MG63 (cell line): ENCODE measurements at places on chromosomes 6 and 20. TPM values are rescaled to one million over a fixed set of nuclear protein-coding genes. Genes with fewer than 3 reads are reported as not detected.

DNA sequence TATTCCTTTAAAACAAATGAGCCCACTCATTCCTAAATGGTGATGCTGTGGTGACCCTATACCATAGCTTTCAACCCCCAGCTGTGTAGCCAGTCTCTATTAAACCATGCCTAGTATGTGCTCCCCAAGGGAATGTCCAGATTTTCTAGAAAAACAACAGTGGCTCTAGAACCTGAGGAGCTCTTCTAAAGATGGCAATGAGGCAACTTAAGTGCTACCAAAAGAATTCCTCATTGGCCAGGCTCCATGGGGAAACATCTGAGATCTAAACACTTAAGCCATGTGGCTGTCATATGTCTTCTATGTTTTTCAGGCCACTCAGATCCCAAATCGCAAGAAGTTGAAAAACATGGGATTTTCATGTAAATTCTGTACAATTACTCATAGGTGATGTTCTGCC is 191.0 kb downstream of the TPBG start:
- no peak for DNase-seq

The RPP40 gene
- 24.2 and 46.7 TPM in 2 replicates for total RNA-seq

GRCh38 chr6:7761051-7761450 is 35.2 kb downstream of the BMP6 start:
- no peak for DNase-seq

DNA sequence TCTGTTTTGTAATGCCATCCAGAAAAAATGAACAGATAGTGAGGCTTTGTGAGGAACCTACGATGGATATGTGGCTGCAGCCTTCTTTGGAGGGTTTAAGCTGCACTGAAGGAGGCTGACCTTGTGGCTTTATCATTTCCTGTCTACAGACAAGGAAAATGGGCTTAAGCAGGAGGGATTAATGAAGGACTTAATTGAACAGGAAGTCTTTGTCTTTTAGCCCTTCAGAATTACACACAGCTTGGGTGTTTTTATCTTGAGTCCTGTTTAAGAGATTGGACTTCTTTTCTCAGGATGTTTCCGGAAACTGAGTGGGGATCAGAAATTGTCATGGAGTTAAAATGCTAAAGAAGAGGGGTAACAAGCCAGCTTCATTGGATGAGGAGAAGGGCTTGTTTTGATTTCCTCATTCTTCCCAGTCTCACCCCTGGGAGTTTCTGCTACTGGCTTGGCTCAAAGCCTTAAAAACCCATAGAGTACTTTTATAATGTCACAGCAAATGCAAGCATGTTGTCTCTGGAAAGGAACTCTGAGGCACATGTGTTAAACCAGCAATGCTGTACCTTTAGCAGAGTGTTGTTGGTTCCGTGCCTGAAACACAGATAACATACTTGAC is 193.6 kb downstream of the JARID2 start:
- DNase-seq: no peak

- DNase-seq: peak; percentile 73
Observed at GRCh38 chr6:116210750-116211425, 43.0 kb downstream of the TSPYL4 start.

The ADGRF5 gene
- not detected in 2 replicates for total RNA-seq

The GINS1 gene
- total RNA-seq: 10.9 and 12.7 TPM in 2 replicates

DNA sequence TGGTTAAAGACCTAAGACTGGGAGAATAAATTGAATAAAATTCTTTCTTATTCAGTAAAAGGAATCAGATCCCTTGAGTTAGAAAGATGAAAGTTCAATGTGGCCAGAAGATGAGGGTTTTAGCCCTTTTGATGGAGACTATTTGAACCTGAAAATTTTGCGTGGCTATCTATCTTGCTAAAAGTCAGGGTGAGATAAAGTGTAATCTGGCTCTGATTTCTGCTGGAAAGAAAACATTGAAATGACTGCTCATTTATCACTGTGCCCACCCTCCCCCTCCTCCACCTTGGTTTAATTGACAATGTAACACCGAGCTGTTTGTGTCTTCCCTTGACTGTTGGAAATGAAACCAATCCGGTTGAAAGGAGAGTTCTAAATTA is 32.9 kb upstream of the TCF21 start:
- DNase-seq: no peak

- no peak for DNase-seq
Observed at GRCh38 chr6:137283940-137284810, 65.0 kb upstream of the IFNGR1 start.

The PRR18 gene
- 0.05 and 1.3 TPM in 2 replicates for total RNA-seq

- no peak for DNase-seq
Observed at GRCh38 chr6:106508834-106509233, 120.5 kb downstream of the RTN4IP1 start.

The MBOAT1 gene
- total RNA-seq: 2.5 and 6.5 TPM in 2 replicates

GRCh38 chr6:73461537-73462350 is at the start of gene MTO1:
MTO1 (plus strand) TSS chr6:73461737; CDS start chr6:73461855, 118 bp downstream.
- peak; percentile 88 for DNase-seq

DNA sequence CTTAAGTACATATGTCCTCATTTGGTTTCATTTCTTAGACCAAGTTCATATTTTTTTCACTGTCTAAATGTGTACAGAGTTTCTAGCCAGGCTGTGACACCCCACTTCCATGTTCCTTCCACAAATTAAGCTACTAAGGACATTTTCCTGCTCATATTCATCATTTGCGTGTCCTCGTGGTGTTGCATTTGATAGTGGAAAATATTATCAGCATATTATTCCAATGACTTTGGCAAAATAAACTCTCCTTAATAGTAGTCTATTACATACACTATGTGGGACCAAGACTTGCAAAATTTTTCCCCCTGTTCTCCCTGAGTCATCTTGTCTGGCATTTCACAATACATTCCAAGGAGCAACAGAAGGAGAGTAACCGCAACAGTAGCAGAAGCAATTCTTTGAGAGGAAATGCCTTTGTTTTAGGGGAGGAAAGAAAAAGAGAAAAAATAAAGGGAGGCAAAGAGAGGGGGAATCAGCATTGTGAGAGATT is 599.2 kb downstream of the COL12A1 start:
- peak; percentile 41 for DNase-seq

- no peak for DNase-seq
Observed at GRCh38 chr20:44715499-44716308, 535 bp downstream of the CCN5 start.

DNA sequence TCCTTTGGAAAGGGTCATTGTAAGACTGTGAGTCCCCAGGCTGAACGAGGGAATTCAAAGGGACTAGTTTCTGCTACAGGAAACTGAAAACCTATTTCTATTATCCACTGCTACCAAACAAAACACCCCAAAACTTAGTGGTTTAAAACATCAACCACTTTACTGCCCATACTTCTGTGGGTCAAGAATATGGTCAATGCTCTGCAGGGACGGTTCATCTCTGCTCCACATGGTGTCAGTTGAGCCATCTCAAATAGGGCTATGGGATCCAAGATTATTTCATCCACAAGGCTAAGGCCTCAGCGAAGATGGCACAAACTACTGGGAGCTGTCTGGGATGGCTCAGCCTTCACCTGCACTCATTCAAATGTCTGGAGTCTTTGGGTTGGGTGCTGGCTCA is 65.5 kb downstream of the DZANK1 start:
- no peak for DNase-seq

GRCh38 chr20:44039741-44040140 is 125.1 kb downstream of the TOX2 start:
- DNase-seq: no peak

The CD109 gene
- total RNA-seq: 19.1 and 20.7 TPM in 2 replicates

The ATG5 gene
- total RNA-seq: 51.9 and 61.9 TPM in 2 replicates

- DNase-seq: no peak
Observed at GRCh38 chr6:157984686-157985225, 3.1 kb downstream of the SYNJ2 start.

DNA sequence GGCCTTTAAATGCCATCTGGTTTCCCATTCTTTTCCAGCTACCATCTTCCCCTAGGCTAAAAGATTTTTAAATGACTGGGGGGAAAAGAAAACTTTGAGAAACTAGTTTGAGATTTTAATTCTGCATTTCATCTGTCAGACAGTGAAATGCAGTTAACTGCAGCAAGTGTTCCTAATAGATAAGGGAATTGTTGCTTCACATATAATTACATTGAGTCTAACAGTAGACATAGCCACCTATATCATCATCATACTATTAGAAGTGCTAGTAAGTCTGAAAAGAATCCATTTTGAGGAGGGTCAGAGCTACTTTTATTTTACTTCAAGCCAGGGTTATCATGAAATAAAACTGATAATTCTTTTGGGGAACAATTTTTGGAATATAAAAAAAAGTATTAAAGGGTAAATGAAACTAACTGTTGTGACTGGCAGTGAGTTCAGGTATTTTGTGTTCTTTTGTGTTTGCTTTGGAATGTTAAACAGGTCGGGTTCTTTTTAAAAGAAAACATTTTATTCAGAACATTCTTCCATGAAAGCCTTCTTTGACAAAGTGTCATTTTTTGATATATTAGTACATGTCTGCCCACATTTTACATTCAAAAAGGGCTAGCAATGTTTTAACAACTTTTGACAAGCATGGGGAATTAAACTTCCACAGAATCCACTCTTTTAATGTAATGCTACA is 170.1 kb downstream of the HS3ST5 start:
- DNase-seq: no peak

DNA sequence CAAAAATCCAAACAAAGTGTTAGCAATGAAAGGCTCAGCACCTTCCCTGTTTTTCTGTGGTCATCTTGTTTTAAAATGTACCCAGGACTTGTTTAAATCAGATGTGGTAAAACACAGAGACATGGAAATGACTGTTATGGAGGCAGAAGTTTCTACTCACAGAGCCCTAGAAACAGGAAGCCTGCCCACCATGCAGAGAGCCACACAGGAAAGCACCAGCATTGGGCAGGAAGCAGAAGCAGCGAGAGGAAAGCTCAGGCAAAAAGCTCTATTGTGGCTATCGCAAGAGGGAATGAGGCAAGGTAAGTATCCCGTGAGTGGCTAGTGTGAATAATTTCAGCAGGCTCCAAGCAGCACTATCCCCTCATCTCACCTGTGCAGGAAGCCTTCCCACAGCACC is 42.8 kb downstream of the GPR6 start:
- no peak for DNase-seq

The TFAP2B gene
- not detected in 2 replicates for total RNA-seq

The CTAGE9 gene
- total RNA-seq: not detected in 2 replicates

- DNase-seq: peak; percentile 15
Observed at GRCh38 chr6:45436544-45437438, 59.1 kb upstream of the SUPT3H start.

GRCh38 chr20:38723848-38724625 is at the start of gene SLC32A1:
SLC32A1 (plus strand) TSS chr20:38724486; CDS start chr20:38724725, 239 bp downstream.
- DNase-seq: no peak

- DNase-seq: no peak
Observed at GRCh38 chr20:44326391-44327159, 10.3 kb upstream of the R3HDML start.

The NMBR gene
- not detected in 2 replicates for total RNA-seq

DNA sequence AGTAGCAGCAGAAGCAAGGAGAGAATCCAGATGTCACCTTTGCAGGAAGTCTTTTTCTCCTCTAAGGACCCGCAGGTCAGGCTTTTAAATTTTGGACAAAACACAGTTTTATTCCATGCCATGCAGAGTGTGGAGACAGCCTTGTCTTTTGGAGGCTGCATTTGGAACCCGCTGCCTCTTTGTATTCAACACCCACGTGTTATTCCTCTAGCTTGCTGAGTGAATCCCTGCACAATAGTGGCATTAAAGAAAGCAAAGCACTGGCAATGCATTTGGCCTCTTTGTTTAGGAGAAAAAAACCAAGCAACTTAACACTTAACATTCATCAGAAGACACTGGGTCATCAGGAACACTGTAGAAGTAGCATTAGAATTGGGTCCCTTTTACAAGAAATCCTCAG is 43.5 kb downstream of the TFAP2B start:
- no peak for DNase-seq
